CD4-positive, alpha-beta T cell treated with Interferon alpha-2 for 1 hour (primary cell): ENCODE measurements at places on chromosomes 7 and 10.

GRCh38 chr10:58372607-58373441 is 12.4 kb upstream of the TFAM start:
- DNase-seq, result no peak

GRCh38 chr10:53356616-53357349 is 584.2 kb upstream of the MBL2 start:
- DNase-seq, result no peak

DNA sequence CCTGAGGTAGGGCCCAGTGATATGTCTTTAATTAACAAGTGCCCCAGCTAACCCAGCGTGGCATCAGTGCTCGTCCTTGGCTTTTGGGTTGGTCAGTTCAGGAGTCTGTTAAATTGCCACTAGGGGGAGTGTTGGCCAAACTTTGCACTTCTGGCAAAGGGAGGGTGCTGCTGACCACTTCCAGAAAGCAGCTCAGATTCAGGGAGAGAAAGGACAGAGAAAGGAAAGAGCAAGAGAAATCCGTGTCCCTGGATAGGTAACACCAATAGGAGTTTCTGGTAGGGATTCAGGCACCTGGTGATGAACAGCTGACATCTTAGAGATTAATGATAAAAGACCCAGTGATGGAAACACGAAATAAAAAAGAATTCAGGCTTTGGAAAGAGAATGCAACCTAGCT is 243.1 kb upstream of the AOAH start:
- DNase-seq, result no peak

GRCh38 chr10:12348870-12349628 is at the start of gene CAMK1D:
CAMK1D (plus strand) TSS chr10:12349547.
- DNase-seq, result peak; percentile 93

GRCh38 chr10:110527731-110528171 is 30.0 kb downstream of the DUSP5 start:
- DNase-seq, result no peak

DNA sequence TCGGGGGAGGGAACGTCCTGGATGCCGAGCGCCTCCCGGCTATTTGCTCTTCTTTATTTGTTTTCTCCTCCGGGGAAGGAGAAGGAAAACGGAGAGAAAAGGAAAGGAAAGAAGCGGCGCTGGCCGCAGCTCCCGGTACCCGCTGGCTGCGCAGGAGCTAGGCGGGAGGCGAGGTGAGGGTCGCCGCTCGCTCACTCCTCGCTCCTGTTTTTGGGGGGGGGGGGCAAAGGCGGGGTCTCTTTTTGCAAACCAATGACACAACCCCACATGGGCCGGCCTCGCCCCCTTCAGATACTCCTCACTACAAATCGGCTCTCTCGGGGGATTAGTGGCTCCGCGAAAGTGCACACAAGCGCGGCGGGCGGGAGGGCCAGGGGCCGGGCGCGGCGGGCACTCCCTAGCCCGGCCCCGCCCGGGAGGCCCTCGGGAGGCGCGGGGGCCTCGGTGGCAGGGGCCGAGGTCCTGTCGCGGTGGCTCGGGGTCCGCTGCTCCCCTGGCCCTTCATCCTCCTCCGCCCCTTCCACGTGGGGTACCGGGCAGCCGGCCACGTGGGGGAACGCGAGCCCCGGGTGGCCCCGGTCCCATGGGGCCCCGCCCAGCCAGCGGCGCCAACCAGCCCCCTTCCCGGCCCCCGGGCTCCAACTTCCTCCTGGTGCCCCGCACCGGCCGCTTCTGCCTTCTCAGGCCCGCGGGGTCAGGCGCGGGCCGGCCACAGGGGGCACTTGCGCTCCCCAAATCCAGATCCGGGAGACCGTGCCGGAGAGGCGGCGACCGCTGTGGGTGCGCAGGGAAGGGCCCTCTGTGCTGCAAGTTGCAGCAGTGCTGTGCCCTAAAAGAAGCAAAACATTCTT is 718 bp upstream of the CTBP2 start:
- peak; percentile 58 for DNase-seq

DNA sequence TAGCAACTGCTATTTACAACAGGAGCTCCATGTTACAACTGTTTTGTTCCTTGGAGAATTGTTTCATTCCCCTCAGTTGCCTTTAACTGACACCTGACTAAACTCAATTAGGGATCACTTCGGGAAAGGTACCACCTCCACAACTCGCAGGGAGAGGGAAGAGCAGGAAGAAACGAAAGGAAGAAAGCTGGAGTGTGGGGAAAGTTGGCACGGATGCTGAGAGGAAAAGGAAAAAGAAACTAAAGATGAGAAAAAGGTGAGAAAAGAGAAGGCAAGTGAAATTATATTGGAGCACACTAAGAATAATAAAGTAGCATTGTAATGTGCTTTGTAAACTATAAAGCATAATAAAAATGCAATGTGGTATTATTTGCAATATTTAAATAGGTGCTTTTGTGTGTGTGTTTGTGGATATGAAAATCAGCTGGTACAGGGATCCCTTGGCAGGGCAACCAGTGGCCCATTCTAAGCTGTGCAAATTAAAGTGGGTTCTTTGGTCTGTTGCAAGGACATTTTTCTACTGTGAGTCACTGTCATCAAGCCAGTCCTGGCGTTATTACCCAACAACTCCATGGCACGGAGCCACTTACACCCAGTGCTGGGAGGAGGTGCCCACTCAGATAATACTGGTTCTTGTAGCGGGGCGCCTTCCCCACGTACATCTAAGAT is 45.9 kb downstream of the HIPK2 start:
- peak; percentile 8 for DNase-seq

DNA sequence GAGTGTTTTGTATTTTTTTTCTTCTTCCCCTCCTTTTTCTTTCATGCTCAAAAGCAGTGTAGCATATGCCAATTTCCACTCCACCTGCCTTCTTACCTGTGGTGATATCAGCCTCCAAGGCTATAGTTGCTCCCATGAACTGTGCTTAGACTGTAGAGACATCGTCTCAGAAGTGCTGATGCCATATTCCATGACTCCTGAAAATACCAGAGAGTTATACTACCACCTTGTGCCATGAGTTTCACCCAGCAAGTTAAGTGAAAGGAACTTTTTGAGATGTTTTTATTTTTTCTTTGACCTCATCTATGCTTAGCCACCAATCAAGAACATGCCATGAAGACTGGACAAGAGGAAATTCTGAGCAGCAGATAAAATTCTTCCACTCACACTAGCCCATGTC is 142.8 kb upstream of the SEMA3E start:
- DNase-seq, result no peak

GRCh38 chr7:3301831-3302618 is 973 bp downstream of the SDK1 start:
- DNase-seq, result peak; percentile 8

DNA sequence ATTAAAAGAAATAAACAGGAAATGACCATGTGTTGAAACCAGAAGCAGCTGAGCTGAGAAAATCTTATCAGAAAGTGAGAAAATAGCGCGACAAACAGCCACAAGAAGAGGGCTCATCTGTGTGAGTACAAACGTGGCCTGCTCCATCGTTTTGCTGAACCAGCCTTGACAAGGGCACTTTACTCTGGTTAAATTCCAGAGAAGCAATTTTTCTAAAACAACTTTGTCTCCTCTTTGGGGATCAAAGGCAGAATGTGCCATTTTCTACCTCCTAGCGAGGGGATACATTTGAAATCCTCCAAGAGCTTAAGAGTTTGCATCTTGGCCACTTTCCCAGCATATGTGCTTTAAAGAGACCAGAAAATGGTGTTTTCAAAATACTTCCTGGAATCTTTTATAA is 51.3 kb upstream of the VIPR2 start:
- peak; percentile 62 for DNase-seq

DNA sequence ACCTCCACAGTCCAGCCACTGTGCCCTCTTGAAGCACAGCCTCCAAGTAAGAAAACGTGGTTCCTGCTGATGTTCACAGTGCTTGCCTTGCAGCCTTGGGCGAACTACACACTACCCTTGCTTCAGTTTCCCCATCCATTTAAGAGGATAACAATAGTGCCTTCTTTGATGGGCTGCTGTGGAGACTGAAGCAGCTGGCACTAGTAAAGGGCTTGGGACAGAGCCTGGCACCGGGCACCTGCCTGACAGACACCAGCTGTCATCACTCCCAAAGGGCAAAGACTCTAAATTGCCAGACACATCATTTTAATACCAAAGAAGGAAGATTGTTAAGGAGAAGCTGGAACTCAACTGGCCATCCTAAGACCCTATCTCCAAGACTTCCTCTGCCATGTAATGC is 3.1 kb upstream of the C10orf90 start:
- no peak for DNase-seq

- DNase-seq, result no peak
These were observed 6.6 kb upstream of the SGPL1 start for GRCh38 chr10:70809011-70809611.

- DNase-seq, result no peak
These were observed 15.4 kb downstream of the PAXIP1 start for GRCh38 chr7:154987571-154987970.

GRCh38 chr7:29859524-29860185 is 53.3 kb downstream of the WIPF3 start:
- no peak for DNase-seq

GRCh38 chr7:14892961-14893360 is 9.6 kb downstream of the DGKB start:
- no peak for DNase-seq

DNA sequence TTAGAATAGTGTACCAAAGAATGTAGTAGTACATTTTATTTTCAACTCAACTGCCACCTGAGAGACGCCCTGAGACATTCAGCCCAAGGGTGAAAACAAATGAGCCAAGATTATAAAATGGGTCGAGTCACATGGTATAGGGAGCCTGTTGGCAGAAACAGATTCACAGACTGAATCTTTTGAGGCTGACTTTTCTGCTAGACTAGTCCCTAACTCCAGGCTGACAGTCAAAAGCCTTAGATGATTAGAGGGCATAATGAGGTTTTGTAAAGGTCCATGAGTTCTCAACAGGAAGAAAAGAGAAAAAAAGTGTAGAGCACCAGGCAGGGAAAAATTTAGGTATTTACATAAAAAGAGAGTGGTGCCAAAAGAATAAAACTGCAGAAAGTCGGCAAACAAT is 128.0 kb downstream of the NXPH1 start:
- DNase-seq, result no peak

GRCh38 chr10:33352175-33352574 is 17.7 kb upstream of the NRP1 start:
- no peak for DNase-seq

- DNase-seq, result no peak
These were observed 44.0 kb upstream of the CTBP2 start for GRCh38 chr10:125204400-125204799.

- no peak for DNase-seq
These were observed 52.0 kb upstream of the CDK1 start for GRCh38 chr10:60726257-60726656.

DNA sequence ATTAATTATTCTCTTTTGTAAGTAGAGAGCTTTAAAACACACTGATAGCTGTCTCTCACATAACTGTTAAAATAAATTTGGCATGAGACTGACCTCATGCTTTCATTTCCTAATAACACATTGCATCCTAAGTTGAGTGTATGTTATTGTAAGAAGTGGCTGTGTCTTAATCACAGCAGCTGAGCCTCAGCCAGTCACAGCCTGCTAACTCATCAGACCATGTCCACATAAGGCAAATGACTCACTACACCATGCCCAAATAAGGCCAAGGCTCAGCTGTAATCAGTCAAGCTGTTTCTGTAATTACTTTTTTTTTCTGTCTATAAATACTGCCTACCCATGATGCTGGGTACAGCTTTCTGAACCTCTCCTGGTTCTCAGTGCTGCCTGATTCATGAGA is 860.9 kb downstream of the XPNPEP1 start:
- no peak for DNase-seq

GRCh38 chr7:84847038-84847437 is 339.8 kb downstream of the SEMA3D start:
- no peak for DNase-seq

- DNase-seq, result no peak
These were observed 696.9 kb upstream of the NRP1 start for GRCh38 chr10:34031400-34031799.

DNA sequence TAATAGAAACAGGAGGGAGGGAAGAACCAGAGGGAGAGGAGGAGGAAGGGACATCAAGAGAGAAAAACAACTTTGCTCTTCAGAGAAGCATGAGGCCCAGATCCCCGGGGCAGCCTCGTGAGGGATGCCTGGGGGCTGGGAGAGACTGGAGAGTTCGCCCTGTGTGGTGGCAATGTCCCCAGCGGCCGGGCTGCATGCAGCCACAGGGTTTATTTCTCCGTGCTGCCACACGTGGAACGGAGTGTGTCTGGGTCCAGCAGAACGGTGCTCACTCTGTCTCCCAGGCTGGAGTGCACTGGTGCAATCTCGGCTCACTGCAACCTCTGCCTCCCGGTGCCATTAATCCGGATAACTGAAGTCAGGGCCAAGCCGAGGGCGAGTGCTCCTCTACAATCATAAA is 257.7 kb downstream of the ACTR3B start:
- no peak for DNase-seq

GRCh38 chr7:34664755-34665154 is 6.7 kb downstream of the NPSR1 start:
- DNase-seq, result no peak

GRCh38 chr10:71801361-71801760 is 28.0 kb upstream of the VSIR start:
- no peak for DNase-seq

- no peak for DNase-seq
These were observed 44.7 kb downstream of the COL13A1 start for GRCh38 chr10:69846293-69846921.
